ENCODE measurements at places on chromosomes 12 and 14. TPM values are rescaled to one million over a fixed set of nuclear protein-coding genes. Genes with fewer than 3 reads are reported as not detected.

Gene KLRG1
- 19.7 TPM for total RNA-seq

Gene SPTB
- total RNA-seq = 23.5 TPM

Gene CLMN
- 3.1 TPM for total RNA-seq

Gene RTL1
- not detected for total RNA-seq

Gene TMEM253
- total RNA-seq = not detected

Gene SELPLG
- 1.6 TPM for total RNA-seq

Gene CCDC175
- 3.4 TPM for total RNA-seq

Gene PTCSC3
- total RNA-seq = not detected

Gene CLEC4D
- not detected for total RNA-seq

Gene DLGAP5
- total RNA-seq = 6.6 TPM

Gene CATSPERB
- 0.63 TPM for total RNA-seq

Gene TSPAN8
- not detected for total RNA-seq

Gene TSPAN11
- total RNA-seq = 13.8 TPM

Gene PZP
- not detected for total RNA-seq

Gene LRP6
- 120 TPM for total RNA-seq

Gene NTF3
- total RNA-seq = 8.5 TPM

Gene KLRC4
- total RNA-seq = not detected

Gene EGLN3
- 8.5 TPM for total RNA-seq

Gene TMEM121
- 22.2 TPM for total RNA-seq

Gene PLEKHG7
- not detected for total RNA-seq

Gene TTC7B
- 39.1 TPM for total RNA-seq

Gene ZDHHC17
- 371 TPM for total RNA-seq

Gene RASSF9
- 0.94 TPM for total RNA-seq

Gene KRT74
- total RNA-seq = not detected

Gene RAD51AP1
- total RNA-seq = 11.6 TPM

Gene SOCS4
- total RNA-seq = 31.0 TPM

Gene SERPINA9
- total RNA-seq = not detected

Gene TMEM233
- total RNA-seq = not detected

Gene TBC1D30
- 80.4 TPM for total RNA-seq

Gene PSMC6
- 137 TPM for total RNA-seq

Gene PRPH
- 2.2 TPM for total RNA-seq

Gene CD63
- total RNA-seq = 119 TPM

Gene SCN8A
- total RNA-seq = 134 TPM

Gene LRRIQ1
- total RNA-seq = 6.9 TPM

Gene RERG
- total RNA-seq = 3.1 TPM

Gene KRT4
- not detected for total RNA-seq

Gene NGB
- 4.7 TPM for total RNA-seq

Gene RARG
- total RNA-seq = 5.0 TPM

Gene KRT6A
- not detected for total RNA-seq

Gene HVCN1
- total RNA-seq = 6.9 TPM

Gene BDKRB2
- 0.31 TPM for total RNA-seq

Gene ENO2
- total RNA-seq = 146 TPM

Gene E2F7
- 5.0 TPM for total RNA-seq

Gene AQP2
- not detected for total RNA-seq

Gene IPO8
- 58.2 TPM for total RNA-seq

Gene DIO3
- not detected for total RNA-seq

Gene TPPP2
- not detected for total RNA-seq

Gene ZBTB1
- 47.6 TPM for total RNA-seq

Gene CRACR2A
- 1.9 TPM for total RNA-seq

Gene KRT73
- not detected for total RNA-seq

Gene HNRNPC
- 531 TPM for total RNA-seq

Gene SCNN1A
- not detected for total RNA-seq

Gene OR4E2
- not detected for total RNA-seq

Gene TRPV4
- 0.31 TPM for total RNA-seq

Gene ZCRB1
- total RNA-seq = 15.3 TPM

Gene TWF1
- 121 TPM for total RNA-seq

Gene NRL
- 2.2 TPM for total RNA-seq

Data from parietal lobe (tissue), 2 donors.